Colonic mucosa (tissue), 4 donors: ENCODE measurements at places on chromosomes 4 and X.

GRCh38 chrX:100674705-100675104 is 30.7 kb downstream of the SRPX2 start:
- DNase-seq, result no peak

GRCh38 chr4:21097026-21097425 is 396.8 kb downstream of the PACRGL start:
- no peak for DNase-seq

- DNase-seq, result peak; percentile 86
Measured at GRCh38 chr4:75939890-75940691, 722 bp downstream of the NAAA start.

DNA sequence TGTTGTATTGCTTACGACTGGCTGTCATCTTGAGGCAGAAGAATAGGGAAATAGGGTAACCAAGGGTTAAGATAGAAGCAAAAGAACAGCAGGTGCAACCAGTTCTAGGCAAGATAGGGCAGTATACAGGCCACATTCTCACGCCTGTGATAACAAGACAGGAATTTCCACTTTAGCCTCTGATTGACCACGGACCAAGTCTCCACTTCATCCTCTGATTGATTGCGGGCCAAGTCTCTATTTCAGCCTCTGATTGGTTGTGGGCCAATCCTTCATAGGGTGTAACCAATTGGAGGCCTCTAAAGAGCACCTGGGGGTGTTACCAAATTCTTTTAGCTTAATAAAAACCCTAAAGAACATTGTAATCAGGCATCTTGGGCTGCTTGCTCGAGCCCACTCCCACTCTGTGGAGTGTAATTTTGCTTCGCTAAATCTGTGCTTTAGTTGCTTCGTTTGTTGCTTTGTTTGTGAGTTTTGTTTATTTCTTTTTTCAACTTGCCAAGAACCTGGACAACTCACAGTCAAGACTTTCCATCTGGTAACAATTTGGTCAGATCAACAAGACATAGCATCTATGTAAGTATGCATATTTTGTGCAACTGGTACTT is 8.7 kb upstream of the TBC1D9 start:
- DNase-seq, result no peak

- DNase-seq, result no peak
Measured at GRCh38 chr4:100422894-100423293, 94.9 kb downstream of the EMCN start.
